ENCODE measurements at places on chromosomes 16 and 17.

DNA sequence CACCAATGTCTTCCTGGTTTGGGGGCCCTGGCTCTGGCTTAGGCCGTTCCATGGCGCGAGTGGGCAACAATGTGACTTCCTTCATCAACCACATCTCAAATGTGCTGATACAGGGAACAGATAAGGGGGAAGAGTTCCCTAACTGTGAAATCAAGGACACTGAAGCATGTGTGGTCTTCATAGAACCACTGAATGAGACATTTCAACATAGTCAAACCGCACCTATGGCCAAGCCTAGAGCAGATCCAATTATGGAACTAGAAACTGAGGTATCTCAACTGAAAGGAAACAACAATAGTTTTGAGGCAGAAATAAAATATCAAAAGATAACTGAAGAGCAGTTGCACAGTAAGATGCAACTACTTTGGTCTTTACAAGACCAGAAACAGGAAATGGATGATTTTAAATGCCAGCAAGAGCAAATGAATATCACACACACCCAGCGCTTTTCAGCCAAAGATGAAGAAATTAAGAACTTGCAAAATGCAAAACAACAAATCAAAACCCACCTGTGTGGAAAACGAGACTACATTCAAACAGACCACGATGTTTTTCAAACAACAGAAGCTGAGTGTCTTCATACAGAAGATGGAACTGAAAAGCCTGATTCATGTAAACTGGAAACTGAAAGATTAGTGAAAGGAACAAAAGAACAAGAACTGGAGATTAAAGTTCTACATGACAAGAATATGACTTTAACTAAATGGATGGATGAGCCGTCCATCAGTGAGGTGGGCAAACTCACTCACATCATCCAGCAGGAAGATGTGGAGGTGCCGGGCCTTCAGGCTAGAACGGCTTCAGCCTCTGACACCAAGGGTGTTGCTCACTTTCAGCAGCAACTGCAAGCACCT lies 18.1 kb upstream of the LCMT1 start:
- DNase-seq, result peak; percentile 45

- DNase-seq, result no peak
These were observed 2.2 kb upstream of the PDP2 start for GRCh38 chr16:66878067-66878466.

- DNase-seq, result no peak
These were observed 12.9 kb downstream of the MXRA7 start for GRCh38 chr17:76697702-76698465.

DNA sequence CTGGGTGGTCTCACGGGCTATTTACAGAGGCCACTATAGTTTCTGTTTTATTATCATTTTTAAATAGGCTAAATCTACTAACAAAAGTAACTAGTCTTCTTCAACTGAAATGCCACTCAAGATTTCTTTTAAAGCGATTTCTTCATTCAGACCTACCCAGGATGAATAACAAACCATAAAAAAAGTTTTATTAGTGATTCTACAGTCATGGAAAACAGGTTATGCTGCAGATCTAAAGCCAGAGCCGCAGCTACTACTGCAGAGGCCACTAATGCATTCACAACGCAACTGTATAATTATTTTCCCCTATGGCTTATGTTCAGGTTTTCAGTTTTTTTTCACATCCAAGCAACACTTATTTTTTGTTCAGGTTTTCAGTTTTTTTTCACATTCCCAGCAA lies 136.2 kb upstream of the AXIN2 start:
- DNase-seq, result no peak

GRCh38 chr17:74770498-74771318 lies 5.4 kb downstream of the NAT9 start:
- DNase-seq, result peak; percentile 74

- no peak for DNase-seq
These were observed 5.5 kb downstream of the ARMC5 start for GRCh38 chr16:31464781-31465260.

- DNase-seq, result no peak
These were observed 14.2 kb downstream of the CX3CL1 start for GRCh38 chr16:57386381-57386951.

GRCh38 chr16:69618721-69619120 lies 53.0 kb downstream of the NFAT5 start:
- DNase-seq, result no peak

- DNase-seq, result no peak
These were observed 328.6 kb downstream of the MAP2K6 start for GRCh38 chr17:69743091-69743490.

GRCh38 chr17:17314501-17315071 lies 11.4 kb downstream of the NT5M start:
- no peak for DNase-seq

DNA sequence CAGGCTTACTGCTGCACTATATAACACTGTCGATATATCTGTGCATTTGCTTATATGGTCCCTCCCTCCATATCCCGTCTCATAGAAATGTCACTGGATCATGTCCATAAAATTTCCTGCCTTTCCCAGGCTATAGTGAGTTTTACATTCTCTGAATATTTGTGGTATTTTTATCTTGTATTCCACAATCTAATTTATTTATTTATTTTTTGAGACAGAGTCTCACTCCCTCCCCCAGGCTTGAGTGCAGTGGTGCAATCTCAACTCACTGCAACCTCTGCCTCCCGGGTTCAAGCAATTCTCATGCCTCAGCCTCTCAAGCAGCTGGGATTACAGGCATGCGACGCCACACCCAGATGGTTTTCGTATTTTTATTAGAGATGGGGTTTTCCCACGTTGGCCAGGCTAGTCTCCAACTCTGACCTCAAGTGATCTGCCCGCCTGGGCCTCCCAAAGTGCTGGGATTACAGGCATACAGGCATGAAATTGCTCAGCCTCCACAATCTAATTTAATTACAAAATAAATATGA lies 12.9 kb downstream of the TRIM37 start:
- DNase-seq, result no peak

DNA sequence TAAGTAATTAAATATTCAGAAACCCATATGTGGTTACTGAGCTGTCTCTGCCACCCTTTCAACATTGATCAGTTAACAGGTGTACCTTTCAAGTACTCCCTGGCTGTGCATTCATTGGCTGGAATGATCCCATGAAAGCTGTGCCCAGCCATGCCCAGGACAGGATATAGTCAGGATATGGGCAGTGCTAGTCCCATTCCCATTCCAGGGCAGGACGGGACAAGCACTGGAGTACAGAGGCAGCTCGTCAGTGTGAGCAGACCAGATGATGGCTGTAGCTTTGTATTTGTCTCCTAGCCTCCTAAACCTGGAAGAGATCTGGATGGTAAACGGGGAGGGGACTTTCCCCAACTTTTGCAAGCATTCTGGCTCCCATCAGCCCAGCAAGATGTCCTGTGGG lies 22.5 kb downstream of the HEATR3 start:
- no peak for DNase-seq

DNA sequence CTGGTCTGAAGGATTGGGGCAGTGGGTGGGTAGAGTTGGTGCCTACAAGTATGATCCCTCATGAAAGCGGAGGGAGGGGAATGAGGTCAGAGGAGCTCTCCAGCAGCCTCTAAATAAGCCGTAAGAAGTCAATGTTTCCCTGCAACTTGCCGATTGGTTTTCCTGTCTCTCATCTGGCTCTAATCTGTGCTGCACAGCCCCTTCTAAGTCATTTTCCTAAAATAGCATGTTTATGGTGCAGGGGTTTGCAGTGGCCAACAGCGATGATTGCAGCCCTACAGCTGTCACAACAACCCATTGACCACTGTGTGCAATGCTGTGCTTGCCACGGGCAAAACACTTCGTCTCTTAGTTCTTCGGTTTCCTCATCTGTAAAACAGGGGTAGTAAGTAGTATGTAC lies 189.2 kb downstream of the PRKCB start:
- no peak for DNase-seq

DNA sequence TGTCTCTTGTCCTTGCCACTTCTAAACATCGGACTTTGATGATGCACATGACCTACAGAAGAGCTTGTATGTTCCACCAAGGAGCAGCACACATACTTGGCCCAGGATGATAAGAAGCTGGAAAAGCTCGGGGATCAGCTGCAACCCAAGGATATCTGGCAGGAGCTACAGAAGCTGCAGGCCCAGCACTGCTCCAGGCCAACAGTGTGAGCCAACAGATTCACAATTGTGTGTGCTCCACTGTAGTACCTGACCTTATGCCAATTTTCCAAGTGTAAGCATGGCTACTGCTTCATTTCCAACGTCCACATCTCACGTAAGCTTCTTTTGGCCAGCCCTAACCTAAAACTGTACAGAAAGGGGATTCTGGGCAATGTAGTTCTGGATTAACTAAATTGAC lies 83.4 kb downstream of the COX10 start:
- DNase-seq, result no peak

DNA sequence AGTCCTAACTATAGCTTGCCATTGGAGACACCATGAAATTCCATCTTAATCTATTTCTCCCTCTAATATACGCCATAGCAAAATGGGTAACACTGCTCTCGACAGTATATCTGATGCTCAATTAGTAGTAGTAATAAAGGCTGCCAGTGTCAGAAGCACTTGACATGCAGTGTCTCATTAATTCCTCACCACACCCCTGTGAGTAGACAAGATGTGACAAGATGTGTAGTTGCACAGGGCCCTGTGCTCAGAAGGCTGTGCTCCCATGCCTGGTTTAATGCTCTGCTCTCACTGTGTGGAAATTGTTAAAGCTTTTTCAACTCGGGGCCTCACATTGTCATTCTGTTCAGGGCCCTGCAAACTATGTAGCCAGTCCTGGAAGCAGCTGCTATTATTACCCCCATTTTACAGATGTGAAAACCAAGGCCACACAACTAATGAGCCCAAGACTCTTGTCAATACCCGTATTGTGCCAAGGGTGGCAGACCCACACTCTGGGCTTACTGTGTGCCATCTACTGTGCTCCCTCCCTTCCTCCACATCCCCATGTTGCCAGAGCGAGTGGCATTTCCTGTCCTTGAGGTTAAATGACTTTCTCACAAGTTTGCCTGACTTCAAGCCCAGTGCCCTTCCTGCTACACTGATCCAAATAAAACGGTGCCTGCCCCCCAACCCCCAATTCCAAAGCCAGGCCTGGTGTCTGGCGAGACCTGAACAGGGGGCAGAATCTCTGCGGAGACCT lies 287.3 kb upstream of the CCL2 start:
- no peak for DNase-seq

- DNase-seq, result no peak
These were observed 30.3 kb upstream of the MRC2 start for GRCh38 chr17:62597150-62597549.

DNA sequence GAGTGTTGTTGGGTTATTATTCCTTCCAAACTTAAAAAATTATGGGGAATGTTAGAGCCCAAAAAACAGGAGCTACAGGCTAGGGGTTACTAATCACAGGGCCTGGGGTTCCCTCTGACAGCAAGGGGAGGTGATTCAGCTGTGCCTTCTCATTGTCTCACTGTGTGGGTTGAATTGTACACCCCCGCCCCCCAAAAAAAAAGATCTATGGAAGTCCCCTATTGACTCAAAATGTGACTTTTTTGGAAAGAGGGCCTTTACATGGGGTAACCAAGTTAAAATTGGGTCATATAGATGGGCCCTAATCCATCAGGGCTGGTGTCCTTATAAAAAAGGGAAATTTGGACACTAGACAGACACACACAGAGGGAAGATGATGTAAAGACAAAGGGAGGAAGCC lies 190.2 kb downstream of the SOX9 start:
- peak; percentile 62 for DNase-seq

DNA sequence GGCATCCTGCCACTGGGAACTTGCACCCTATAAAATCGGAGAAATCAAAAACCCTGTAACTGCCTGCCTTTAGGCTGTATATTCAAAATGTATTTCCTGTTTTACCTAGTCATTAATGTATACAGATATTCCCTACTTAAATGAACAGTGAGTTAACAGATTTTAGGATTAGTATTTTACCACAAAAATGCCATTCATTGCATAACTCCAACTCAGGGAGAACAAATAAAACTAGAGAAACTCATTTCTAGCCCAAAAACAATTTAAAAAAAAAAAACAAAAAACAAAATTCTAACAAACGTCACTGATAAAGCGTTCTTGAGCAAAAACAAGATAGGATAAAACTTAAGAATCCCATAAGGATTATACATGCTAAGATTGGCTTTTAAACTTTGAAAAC lies 3.7 kb upstream of the DHX33 start:
- no peak for DNase-seq

DNA sequence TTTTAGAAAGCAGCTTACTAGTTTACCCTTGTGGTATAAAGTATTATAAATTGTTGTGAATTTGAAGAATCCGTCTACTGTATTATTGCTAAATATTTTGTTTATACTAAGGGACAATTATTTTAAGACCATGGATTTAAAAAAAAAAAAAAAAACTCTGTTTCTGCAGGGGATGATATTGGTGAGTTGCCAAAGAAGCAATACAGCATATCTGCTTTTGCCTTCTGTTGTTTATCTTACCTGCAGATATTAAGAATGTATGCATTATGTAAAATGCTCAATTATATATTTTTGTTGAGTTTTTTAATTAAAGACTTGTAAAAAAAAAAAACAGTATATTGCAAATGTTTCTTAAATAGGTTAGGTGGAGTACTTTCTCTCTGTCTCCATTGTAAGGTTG lies 19.4 kb downstream of the WSB1 start:
- no peak for DNase-seq

All from GM13977 (cell line).